Transverse colon (tissue), 4 donors: ENCODE measurements at places on chromosomes 11 and 22. TPM values are rescaled to one million over a fixed set of nuclear protein-coding genes. Genes with fewer than 3 reads are reported as not detected.
A peak's percentile ranks its signal among the peaks of the same experiment; 100 is the strongest.

GRCh38 chr22:46278656-46279645, 11.1 kb downstream of the TTC38 start:
- DNase-seq: no peak

DNA sequence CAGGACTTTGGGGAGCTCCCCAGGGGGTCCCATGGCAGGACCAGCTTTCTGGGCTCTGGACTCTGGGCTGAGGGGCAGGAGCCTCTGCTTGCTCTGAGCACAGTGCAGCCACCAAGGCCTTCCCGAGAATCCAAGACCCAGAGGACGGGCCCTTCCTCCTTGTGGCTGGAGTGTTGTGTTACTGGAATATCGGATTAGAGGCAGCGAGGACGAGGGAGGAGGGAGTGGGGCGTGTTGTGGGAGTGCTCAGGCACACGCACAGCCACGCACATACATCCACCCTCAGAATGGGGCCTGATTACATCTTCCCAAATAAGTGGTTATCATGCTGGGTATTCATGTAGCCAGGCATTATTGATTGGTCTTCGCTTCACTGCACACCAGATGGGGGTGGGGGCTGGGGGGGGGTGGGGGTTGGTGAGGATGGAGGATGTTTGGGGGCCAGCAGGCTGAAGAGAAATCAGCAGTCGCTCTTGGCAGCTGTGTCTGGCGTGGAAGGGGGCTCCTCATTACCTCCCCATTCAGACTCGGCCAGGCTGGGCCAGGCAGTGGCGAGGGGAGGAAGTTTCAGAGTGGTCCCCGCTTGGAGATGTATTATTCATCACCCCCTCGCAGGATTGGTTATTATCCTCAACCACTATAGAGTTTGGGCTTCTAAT, 120.9 kb downstream of the ST3GAL4 start:
- DNase-seq: no peak

GRCh38 chr11:36365907-36366306, 69.8 kb downstream of the PRR5L start:
- no peak for DNase-seq

The TSPAN32 gene
- total RNA-seq: not detected

- DNase-seq: no peak
Observed at GRCh38 chr22:23419931-23420330, 160.2 kb downstream of the IGLL1 start.

GRCh38 chr22:40553014-40553554, 83.4 kb downstream of the MRTFA start:
- DNase-seq: no peak

GRCh38 chr22:28940441-28940840, 57.1 kb downstream of the ZNRF3 start:
- DNase-seq: no peak

The KAT5 gene
- 203 TPM for total RNA-seq

The OR52A1 gene
- total RNA-seq: not detected

GRCh38 chr22:42645341-42645937, 3.8 kb downstream of the CYB5R3 start:
- DNase-seq: no peak

- DNase-seq: no peak
Observed at GRCh38 chr11:108983636-108984420, 319.0 kb downstream of the DDX10 start.

The ANGPTL5 gene
- not detected for total RNA-seq

The C22orf42 gene
- total RNA-seq: not detected

- no peak for DNase-seq
Observed at GRCh38 chr11:129066229-129066628, 123.6 kb upstream of the TP53AIP1 start.

- no peak for DNase-seq
Observed at GRCh38 chr11:32024948-32025347, 65.9 kb upstream of the RCN1 start.

DNA sequence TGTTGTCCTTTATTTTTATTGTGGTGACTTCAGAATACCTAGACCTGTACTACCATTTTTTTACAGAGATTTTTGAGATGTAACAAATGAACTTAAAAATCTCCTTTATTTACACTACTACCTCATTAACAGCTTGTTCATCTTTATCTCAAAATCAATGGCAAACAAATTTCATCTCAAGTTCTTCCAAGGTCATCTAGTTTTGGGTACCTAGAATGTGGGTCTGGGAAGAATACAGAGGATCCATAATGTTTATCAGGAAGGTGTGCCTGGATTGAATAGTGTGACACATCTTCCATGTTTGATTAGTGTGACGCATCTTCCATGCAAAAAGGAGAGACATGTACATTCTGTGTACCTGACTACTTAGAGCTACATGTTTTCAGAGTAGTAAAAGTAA, 63.3 kb upstream of the CCDC179 start:
- no peak for DNase-seq

GRCh38 chr11:46528445-46529094, 65.3 kb downstream of the AMBRA1 start:
- DNase-seq: no peak

The MYO18B gene
- not detected for total RNA-seq

DNA sequence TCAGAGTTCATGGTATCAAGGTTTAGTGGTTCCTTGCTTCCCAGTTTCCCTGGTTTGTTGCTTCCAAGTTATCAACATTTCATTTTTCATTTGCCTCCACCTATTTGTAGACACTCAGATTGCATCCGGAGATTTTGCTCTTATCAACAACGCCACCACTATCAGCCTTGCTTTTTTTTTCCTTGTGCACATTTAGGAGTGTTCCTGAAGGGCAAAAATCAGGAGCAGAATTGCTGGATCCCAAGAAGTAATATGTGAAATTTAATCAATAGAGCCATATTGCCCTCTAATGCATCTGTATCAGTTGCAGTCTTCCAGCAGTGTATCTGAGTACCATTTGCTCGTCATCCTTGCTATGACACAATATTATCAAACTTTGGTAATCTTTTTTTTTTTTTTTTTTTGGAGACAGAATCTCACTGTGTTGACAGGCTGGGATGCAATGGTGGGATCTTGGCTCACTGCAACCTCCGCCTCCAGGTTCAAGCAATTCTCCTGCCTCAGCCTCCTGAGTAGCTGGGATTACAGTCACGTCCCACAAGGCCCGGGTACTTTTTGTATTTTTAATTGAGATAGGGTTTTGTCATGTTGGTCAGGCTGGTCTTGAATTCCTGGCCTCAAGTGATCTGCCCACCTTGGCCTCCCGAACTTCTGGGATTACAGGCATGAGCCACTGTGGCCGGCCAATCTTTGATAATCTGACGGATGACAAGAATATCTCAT, 42.1 kb upstream of the SEPTIN5 start:
- DNase-seq: no peak

The TRIM48 gene
- not detected for total RNA-seq

The CHRDL2 gene
- 2.5 TPM for total RNA-seq

The ZFTA gene
- total RNA-seq: 11.0 TPM

- no peak for DNase-seq
Observed at GRCh38 chr22:44137415-44137814, 43.3 kb upstream of the PARVG start.

GRCh38 chr11:44701276-44701675, 25.5 kb upstream of the TSPAN18 start:
- no peak for DNase-seq

The SCN3B gene
- total RNA-seq: 1.1 TPM

- no peak for DNase-seq
Observed at GRCh38 chr22:45452565-45453379, 39.3 kb downstream of the RIBC2 start.

The PRG3 gene
- total RNA-seq: not detected

- DNase-seq: peak; percentile 93
Observed at GRCh38 chr11:61141601-61142028, 19.6 kb downstream of the VPS37C start.

DNA sequence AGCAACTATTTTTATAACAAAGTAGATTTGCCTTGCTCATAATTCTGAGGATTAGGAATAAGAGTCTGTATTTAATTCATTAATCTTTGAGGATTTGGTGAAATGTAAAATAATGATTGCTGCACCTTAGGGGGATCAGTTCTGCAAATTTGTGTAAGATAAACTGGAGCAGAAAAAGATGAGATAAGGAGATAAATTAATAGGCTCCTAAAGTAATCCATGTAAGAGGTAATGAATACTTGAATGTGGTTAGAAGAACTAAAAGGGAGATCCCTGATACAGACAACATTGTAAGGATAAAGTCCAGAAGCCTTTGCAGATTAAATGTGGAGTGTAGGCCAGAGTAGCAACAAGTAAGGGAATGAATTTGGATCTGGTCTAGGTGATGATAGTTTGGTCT, 45.6 kb downstream of the PDHX start:
- no peak for DNase-seq

GRCh38 chr11:119412072-119412471, 10.9 kb downstream of the THY1 start:
- DNase-seq: no peak

DNA sequence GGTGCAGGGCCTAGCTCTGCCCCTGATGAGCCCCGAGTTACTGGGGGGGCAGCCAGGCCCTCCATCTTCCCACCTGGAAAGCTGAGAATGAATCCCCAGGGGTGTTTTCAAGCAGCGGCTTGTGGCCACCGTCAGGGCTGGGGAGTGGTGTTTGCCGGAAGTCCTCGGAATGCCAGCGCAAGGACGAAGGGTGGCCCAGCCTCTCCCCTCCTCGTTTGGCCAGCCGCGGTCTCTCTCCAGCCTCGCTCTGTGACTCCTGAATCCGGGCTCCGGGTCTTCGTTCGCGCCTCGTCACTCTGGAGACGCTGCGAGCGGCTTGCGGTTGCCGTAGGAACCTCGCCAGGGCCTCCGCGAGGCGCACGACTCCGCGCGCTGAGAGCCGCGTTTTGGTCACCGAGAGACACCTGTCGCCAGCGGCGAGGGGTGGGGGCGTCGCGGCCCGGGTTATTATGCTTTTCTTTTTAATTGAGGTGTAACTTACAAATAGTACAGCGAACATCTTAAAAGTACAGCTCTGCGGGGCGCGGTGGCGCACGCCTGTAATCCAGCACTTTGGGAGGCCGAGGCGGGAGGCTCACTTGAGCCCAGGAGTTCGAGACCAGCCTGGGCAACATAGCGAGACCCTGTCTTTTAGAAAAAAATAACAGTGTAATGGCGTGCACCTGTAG, 6.3 kb upstream of the KDELR3 start:
- DNase-seq: peak; percentile 79

DNA sequence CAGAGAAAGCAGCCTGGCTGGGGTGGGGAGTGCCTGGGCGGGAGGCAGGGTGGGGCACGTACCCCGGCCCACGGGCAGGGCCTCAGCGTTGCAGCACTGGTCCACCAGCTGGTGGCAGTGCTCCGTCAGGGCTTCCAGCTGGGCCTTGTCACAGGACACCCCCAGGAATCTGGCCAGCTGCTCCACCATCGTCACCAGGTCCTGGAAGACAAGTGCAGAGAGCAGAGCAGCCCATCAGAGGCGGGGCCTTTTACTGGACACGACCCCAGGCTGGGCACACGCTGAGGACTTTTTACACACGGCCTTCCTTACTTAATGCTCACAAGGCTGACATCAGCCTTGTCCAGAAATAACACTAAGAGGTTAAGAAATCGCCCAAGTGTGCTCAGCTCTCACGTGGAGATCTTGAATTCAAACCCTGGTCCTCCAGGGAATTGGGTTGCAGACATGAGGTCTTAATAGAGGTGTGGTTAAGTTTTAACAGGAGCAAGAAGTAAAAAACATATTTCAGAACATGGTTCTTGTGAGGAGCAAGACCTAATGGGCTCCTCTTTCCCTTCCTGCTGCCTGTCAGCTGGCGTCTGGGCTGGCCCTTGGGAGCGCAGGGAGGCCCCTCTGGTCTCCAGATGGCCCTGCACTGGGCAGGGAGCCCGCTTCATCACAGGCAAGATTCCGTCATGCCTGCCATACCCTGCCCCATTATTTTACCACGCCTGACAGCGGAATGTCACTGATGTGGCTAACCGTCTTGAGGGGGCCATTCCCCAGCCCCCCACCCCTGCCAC, 17.1 kb upstream of the EFCAB6 start:
- no peak for DNase-seq

DNA sequence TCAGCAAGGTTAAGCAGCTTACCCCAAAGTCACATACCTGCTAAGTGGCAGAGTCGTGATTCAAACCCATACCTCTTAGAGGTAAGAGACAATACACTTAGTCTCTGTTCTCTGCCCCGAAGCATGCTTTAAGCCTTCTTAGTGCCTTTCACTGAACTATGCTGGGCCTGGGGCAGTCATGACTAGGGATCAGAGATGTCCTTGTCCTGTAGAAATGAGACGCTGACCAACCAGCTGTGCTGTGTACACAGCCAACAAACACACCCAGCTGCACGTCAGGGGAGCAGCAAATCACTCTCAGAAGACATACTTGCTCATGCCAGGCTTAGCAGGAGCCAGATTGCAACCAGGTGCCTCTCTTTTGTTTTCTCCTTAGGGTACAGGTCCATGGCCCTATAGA, 255.7 kb downstream of the BUD13 start:
- DNase-seq: no peak

- no peak for DNase-seq
Observed at GRCh38 chr11:76640501-76640900, 30.0 kb downstream of the LRRC32 start.

GRCh38 chr11:66468691-66469090, 2.0 kb downstream of the PELI3 start:
- no peak for DNase-seq

DNA sequence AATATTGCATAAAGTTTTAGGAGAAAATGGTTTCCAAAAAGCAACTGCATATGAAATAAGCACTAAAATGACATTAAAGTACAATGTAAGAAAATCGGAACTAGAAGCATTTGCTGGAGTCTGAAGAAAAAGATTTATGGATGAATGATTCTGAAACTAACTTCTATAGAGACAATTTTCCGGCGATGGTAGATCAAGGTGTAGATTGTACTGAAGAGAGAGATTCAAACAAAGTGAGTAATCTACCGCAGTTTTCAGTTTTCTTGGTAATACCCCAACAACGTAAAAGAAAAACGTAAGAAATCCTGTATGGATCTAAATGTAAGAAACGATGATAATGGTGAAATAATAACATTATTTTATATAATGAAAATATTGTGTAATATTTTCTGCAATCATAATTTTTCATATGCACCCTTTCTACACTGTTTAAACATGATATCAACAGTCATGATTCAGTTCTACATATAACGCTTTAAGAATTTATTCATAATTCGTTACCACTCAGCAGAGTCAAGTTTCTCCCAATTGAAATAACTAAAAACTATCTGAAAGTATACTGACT, 1.8 kb upstream of the CDPF1 start:
- DNase-seq: no peak

The CCDC87 gene
- total RNA-seq: 0.96 TPM

- DNase-seq: no peak
Observed at GRCh38 chr22:22565981-22566380, 6.9 kb upstream of the PRAME start.

- no peak for DNase-seq
Observed at GRCh38 chr11:134142536-134142935, 73.7 kb downstream of the JAM3 start.

GRCh38 chr22:18157714-18158028, 7.7 kb downstream of the USP18 start:
- no peak for DNase-seq

GRCh38 chr11:68039526-68040086, 781 bp downstream of the TCIRG1 start:
- DNase-seq: no peak

DNA sequence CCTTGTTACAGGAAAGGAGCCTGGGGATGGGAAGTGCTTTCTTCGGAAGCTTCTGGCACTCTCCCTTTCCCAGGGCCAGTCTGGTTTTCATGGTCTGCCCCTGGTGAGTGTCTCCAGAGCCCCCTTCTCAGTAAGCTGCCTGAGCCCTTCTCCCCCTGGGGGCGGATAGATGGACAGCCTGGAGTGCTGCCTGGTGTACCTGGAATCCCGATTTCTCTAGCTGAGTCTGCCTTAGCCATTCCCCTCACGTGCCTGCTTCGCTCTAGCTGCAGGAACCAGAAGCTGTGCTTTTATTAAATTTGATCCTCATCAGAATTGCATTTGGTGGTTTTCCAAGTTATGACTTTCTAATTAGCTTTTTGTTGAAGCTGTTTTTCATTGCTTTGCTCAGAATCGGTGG, 152.9 kb upstream of the NAV2 start:
- DNase-seq: no peak
